ENCODE measurements at places on chromosomes 2 and 18.

DNA sequence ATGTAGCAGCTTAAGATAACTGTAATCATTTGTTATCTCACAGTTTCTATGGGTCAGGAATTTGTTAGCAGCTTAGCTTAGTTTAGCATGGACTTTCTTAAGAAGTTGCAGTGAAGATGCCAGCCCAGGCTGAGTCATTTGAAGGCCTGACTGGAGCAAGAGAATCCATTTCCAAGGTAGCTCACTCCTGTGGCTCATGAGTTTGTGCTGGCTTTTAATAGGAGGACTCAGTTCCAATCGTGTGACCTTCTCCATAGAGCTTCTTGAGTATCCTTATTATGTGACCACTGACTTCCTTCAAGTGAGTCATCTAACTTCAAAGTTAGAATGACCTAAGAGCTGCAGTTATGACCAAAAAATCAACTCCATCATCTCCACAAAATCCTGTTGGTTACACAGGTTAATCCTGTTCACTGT is 1.4 kb downstream of the GPATCH11 start:
- no peak for DNase-seq

- no peak for DNase-seq
Measured at GRCh38 chr2:175468431-175469098, 287.1 kb upstream of the ATP5MC3 start.

- DNase-seq, result no peak
Measured at GRCh38 chr2:60408811-60409530, 144.5 kb downstream of the BCL11A start.

DNA sequence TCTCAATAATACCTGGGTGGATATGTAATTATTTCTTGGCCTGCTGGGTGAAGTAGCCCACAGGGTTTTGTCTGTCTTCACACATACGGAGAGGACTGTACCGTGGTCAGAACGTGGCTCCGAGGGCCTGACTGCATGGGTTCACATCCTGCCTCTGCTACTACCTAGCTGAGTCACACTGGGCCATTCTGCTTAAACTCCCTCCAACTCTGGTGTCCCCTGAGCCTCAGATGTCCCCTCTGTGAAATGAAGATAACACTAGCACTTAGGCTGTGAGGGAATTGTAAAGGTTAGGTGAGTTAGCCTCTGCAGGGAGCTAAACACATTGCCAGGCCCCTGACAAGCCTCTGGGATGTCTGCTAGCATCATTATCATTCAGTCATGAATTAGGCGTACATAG is 120.1 kb upstream of the NABP1 start:
- no peak for DNase-seq

GRCh38 chr2:106120432-106120831 is 73.7 kb downstream of the UXS1 start:
- DNase-seq, result no peak

GRCh38 chr18:9683418-9684396 is 24.4 kb upstream of the RAB31 start:
- DNase-seq, result peak; percentile 21

DNA sequence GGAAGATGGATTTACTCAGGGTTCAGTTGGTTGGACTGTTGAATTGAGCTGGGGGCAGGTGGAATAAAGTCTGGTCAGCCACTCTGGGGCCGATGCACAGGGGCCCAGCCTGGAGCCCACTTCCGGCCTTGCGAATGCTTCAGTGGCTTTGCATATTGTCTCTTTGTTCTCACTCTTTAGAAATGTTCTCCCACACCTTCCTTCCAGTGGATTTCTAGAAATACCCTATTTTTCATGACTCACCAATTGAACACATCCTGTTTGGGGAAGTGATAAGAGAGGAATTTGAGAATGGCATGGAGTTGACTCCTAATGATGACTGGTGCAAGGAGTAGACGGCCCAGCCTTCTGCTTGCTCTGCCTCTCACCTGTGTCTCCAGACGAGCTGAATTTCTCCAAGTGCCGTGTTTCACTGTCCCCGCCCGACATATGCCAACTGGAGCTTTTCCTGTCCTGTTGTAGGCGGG is 28.1 kb downstream of the ASAP2 start:
- no peak for DNase-seq

DNA sequence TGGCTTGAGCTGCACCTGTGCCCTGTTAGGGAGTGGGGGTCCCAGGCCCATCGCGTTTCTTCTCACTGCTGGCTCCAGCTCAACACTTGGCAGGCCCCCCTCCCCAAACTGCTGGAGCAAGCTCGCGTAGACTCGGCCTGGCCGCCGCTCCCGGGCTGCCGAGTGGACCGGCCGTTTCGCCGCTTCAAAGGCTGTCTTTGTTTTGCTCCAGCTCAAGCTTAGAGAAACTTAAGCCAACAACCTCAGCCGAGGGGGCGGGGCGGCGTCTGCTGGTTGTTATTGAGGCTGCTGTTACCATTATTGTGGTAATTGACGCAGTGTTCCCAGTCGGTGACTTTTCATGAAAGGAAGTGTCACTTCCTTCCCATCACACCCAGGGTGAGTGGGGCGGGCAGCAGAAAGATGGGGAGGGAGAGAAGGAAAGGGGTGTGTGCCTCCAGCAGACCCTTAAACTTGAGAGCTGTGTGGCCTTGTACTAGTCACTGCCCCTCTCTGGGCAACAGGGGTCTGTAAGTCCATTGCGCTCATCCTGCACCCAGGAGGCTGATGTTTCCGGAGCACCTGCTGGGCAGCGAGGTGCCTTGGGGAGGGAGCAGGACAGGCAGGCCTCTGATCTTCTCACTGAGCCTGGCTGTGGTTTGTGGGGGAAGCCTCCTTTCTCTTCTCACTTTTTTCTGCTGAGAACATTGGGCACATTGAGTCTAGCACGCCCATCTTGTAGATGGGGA is 2.1 kb downstream of the ARID5A start:
- peak; percentile 45 for DNase-seq

DNA sequence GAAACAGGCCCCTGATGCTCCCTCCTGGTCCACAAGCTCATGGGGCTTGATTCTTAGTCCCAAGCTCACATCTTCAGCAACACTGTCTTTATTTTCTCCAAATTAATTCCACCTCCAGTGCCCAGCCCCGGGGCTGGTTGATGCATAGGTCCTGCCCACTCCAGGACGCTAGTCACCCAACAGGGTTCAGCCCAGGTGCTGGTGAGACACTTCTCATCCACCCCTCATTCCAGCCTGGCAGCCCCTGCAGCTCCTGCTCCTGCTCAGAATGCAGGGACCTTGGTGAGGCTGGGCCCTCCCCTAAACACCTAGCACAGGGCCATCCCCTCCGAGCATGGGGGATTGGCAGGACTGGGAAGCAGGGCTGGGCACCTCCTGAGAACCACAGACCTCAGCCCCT is 25.7 kb downstream of the STEAP3 start:
- no peak for DNase-seq

GRCh38 chr2:65762068-65762467 is 329.7 kb upstream of the SPRED2 start:
- no peak for DNase-seq

- DNase-seq, result no peak
Measured at GRCh38 chr18:62590799-62591590, 68.2 kb downstream of the ZCCHC2 start.

DNA sequence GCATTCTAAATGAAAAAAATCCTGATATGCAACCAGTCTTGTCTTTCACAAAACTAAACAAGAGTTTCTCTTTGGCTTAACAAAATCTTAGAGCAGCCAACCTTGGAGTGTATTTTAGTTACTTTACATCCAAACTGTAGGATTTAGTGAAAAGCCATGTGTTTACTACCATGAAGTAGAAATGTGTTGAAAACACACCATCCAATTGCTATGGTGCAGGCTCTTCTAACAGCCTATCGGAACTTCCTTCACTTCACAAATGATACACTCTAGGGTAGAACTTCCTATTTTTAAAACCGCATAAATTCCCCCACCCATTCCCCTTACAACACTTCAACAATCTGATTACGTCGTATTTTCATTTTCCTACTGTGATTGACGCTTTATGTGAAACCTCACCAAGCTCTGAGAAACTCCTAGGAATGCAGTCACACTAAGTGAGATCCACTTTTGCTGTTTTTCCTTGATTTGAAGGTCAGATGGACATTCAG is 74.4 kb upstream of the MAP4K4 start:
- DNase-seq, result no peak

- peak; percentile 64 for DNase-seq
Measured at GRCh38 chr2:67215214-67216055, 181.7 kb upstream of the ETAA1 start.

GRCh38 chr2:43159797-43160196 is 66.6 kb downstream of the ZFP36L2 start:
- no peak for DNase-seq

- DNase-seq, result no peak
Measured at GRCh38 chr18:31356025-31356424, 20.6 kb upstream of the DSG4 start.

DNA sequence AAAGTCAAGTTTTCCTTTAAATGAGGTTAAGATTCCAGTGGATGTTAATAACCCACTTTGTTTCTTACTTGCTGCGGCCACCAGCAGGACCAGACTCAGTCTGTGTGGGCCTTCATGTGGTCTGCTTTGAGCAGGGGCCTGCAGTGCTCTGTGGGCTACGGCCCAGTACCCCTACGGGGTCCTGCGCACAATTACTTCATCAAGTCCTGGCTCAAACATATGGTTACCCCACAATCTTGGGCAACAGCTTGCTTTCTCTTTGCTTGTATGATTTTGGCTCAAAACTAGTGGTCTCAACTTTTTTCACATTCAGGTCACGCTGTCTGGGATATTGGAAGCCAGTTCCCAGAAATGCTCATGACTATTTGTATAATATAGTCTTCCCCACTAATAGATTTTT is 64.2 kb downstream of the PTPN2 start:
- no peak for DNase-seq

DNA sequence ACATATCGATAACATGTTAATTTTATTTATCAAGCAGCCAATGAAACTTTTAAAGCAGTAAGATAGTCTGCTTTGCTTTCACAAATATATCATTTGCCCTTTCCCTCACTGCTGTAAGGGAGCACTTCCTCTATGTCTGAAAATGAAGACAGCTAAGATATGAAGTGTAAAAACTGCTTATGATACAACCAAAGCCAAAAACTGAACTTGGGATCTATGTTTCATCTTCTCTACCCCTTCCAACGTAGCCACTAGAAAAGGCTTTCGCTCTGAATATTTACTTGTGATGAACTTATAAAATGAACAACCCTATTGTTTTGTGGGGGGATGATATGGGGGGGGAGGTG is 140.3 kb downstream of the TCF4 start:
- no peak for DNase-seq

GRCh38 chr2:66901344-66901743 is 466.4 kb downstream of the MEIS1 start:
- no peak for DNase-seq

DNA sequence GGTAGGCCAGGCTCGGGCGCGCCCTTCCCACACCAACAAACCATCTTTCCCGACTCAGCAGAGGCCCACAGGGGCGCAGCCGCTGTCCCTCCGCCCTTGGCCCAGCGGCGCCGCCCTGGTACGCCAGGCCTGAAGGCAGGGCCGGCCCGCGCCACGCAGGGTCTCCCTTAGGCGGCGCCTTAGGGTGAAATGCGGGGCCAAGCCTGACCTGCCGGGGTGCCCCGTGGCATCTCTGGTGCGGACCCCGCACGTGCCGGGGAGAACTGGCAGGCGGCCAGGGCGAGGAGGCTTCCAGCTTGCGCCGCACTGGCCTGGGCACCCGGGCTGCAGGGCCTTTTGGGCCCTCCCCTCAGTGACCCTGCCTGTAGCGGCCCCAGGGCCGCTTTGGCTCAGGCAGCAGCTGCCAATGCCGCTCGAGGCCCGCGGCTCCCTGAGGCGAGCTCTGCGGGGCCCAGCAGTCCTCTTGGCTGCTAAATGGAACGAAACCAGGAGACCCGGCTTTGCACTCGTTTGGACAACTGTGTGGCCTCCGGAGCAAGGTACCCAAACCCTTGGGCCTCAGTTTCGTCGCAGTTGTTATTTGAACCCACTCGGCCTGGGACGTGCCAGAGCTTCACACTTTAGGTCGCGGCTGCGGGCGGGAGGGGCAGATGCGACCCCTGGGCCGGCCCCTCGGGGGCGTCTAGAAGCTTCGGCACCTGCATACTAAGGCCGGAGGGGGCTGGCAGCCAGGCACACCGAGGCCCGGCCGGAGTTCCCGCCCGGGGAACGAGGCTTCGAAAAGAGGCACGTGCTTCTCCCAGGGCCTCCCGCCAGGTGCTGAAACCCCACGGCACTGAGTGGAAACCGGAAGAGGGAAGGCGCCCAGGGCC is 8.5 kb downstream of the OTX1 start:
- DNase-seq, result peak; percentile 49

DNA sequence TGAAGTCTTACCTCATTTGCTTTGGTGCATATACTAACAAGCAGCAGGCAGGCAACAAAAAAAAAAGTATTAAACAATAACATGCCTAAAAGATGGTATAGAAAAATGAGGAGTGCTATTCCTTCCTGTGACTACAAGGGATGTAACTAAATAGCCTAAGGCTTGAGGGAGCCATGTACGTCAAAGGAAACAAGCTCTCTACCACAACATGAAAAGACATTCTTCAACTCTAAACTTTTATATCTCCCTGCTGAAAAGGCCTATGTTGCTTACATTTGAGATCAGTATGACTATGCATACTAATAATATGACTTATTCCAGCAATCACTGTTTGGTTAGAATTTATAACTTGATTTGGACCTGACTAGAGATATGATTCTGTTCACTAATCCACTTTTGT is 347.9 kb downstream of the ADCYAP1 start:
- no peak for DNase-seq

DNA sequence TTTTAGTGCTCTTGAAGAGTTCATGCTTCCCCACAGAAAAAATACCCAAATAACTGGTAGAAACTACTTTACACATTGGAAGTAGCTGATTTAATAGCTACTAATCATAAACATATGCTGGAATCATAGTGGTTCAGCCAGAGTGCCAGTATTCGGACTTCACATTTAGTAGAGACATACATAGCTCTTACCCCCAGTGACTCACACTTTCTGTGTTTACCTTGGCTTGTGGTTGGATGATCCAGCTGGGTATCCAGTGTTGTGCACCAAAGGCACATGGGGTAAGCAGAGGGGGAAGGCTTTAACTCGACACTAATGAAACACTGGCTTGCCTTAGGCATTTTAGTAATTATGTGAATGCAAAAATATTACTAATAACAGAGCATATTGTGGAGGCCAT is 18.1 kb downstream of the ARHGAP28 start:
- DNase-seq, result no peak

Measured in endothelial cell (in vitro differentiated cells).